ENCODE measurements at places on chromosomes 2 and 18.

GRCh38 chr2:168192839-168193616 is 54.4 kb downstream of the STK39 start:
- DNase-seq = no peak

DNA sequence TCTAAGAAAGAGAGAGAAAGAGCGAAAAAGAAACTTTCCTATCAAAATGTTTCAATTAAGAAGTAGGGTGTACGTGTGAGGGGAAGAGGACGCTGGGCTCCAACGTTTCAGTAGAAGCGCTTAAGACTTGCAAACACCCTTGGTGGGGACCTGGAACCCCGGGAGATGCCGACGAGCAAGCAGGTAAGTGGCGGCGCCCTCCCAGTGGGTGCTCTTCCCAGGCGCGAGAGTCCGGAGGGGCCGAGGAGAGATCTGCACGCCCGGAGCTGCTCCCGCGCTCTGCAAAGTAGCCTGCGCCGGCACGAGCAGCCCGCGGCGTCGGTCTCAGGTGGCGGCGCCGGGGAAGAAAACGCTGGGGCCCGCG is 678 bp upstream of the OTX1 start:
- DNase-seq = no peak

- no peak for DNase-seq
Measured at GRCh38 chr2:156405586-156405985, 30.6 kb upstream of the GPD2 start.

- no peak for DNase-seq
Measured at GRCh38 chr2:208129744-208130711, at the start of gene CRYGC. Gene CRYGC (minus strand): TSS chr2:208129828. CDS start chr2:208129792, 36 bp downstream.

- no peak for DNase-seq
Measured at GRCh38 chr2:238974501-238975166, 126.7 kb downstream of the TWIST2 start.

DNA sequence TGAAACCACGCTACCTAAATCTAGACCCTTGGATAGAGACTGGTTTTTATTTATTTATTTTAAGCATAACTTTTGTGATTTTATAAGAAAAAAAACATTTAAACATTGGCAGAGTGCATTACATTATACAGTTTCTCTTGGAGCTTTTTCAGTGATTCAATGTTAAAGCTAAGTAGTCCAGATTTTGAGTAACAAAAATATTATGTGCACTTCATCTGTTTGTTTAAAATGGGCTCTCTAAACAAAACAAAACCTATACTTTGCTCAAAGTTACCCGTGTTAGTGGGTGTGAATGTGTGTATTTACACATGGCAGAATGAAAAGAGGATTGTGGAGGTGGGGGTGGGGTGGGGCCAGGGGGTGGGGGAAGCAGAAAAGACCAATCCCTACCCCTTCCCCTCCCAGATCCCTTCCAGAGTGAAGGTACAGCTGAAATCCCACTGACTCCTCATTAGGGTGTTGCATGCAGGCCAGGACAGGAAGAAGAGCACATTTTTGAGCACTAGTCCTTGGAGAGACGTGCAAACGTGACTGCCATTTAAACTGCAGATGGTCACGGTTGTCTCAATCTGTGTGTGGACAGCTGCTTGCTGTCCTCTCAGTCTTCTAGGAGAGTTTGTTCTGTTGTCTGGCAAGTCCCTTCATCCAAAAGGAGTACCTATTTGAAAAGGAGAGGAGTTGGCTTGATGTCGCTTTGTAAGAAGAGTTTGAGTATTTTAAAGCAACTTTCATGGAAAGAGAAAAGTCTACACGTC is 303.0 kb downstream of the ICOS start:
- no peak for DNase-seq

Data from stimulated activated CD4-positive, alpha-beta T cell treated with anti-CD3 and anti-CD28 coated beads, Interleukin-12 subunit alpha, Interleukin-12 subunit beta, amount 100 ng/mL, for 48 hours (primary cell).